ENCODE measurements at places on chromosomes 16 and 17.

DNA sequence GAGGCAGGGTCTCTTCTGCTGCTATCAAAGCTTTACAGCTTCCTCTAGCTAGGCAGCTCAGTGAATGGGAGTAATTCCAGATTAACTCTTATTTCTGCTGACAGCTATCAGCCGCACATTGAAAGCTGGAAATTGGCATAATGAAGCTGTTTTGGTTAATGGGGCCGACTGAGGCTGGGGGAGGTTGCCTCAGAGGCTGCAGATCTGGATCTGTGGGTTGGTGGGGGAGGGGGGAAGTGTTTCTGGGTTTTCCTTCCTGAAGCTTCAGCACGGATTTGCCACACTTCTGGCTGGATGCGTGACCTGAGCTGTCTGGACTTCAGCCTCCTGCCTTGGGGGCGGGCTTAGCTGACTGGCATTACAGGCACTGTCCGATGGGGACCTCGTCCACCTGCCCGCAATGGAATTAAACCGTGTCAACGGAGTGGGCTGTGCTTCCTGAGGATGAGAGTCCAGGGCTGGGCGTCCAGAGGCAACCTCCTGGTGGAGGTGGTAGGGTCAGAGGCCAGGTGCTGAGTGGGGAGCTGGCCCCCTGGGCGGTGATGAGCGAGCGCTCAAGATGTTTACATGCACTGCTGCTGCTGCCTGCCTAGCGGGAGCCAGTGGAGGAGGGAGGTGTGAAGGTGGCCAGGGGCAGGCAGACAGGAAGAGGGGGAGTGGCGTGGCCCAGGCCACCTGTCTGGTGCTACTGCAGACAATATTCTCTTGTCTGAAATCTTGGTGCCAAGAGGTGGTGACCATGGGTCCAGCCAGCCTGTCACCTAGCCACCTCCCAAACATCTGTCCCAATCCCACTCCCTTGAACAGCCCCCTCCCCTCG is 6.7 kb upstream of the ABCC3 start:
- no peak for DNase-seq

GRCh38 chr16:74291577-74292208 is 4.9 kb upstream of the PSMD7 start:
- no peak for DNase-seq

- no peak for DNase-seq
Measured at GRCh38 chr16:8026450-8026849, 563.9 kb downstream of the TMEM114 start.

- no peak for DNase-seq
Measured at GRCh38 chr16:8920645-8921346, 38.6 kb downstream of the LITAFD start.

DNA sequence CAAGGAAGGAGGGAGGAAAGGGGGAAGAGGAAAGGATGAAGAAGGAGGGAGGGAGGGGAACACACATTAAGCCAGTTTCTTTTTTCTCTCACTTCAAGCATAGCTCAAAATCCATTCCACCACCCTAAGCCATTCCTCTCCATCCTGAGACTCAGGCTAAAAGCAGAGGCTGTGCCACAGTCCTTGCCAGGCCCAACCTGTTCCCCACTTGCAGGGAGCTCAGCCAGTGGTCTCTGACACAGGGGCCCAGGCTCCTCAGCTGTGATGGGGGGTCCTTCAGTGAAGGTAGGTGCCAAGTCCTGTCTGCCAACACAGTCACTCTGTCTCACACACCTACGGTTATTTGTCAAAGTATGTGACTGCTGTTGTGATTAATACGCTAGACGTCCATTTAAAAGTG is 44.6 kb downstream of the SDK2 start:
- no peak for DNase-seq

GRCh38 chr17:1039511-1040215 is 42.7 kb downstream of the TIMM22 start:
- no peak for DNase-seq

DNA sequence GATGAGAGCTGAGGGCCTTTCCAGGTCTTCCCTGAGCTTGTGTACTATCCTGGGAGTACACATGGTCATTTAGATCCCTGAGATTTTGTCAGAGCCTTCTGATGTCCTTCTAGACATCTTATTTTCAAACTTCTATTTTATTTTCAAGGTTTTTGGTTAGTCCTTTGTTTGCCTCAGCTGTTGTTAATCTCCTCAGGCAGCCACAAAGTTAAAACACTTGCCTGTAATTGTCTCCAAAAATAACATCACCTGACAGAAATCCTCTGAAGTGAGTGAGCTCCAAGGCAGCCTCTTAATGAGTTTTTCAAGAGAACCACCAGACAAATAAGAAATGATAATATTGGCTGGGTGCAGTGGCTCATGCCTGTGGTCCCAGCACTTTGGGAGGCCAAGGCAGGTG is 43.8 kb upstream of the CPHXL start:
- no peak for DNase-seq

- DNase-seq = no peak
Measured at GRCh38 chr17:41504246-41504977, 1.0 kb downstream of the KRT13 start.

DNA sequence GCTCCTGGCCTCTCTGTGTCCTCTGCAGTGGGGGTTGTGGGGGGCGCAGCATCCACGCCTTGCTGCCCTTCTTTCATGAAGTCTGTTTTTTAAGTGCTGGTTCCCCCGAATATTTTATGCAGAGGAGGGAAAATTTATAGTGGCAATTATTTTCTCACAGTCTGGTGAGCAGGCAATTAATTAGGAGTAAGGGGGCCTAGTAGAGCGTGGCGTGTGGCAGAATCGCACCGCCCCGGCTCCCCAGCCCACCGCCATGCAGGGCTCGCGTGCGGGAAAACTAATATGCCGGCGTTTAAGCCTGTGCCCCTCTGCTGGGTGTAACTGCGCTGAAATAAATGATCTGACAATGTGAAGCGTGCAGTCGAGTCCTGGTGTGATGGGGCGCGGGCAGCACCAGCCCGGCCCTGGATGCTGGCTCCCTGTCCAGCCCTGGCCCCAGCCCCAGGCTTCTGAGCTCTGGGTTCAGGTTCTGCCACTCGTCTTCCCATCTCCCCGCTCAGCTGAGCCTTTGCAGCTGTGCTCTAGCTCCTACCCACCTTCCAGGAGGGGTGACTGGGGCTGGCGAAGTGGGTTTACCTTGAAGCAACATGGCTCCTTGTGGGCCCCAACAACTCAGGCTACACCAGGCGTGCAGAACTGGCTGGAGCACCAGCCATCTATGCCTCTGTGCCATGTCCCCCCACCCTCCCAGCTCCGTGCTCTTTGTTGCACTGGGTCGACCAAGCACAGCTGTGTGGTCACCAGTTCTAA is 13.8 kb downstream of the ENGASE start:
- DNase-seq = no peak

GRCh38 chr16:11742093-11742535 is 543 bp downstream of the TXNDC11 start:
- peak; percentile 19 for DNase-seq

DNA sequence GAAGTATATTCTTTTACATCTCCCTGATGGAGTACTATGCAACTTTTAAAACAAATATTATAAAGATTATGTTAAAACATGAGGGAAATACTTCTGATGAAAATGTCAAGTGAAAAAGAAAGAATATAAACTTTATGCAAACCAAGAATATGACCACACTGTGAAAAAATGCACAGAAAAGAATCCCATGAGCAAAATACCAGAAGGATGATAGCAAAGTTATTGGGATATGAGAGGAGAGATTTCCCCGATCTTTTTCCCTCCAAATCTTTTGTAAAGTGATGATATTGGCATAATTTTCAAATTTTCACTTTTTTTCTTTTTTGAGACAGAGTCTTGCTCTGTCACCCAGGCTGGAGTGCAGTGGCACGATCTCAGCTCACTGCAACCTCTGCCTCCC is 36.6 kb upstream of the SMURF2 start:
- no peak for DNase-seq

DNA sequence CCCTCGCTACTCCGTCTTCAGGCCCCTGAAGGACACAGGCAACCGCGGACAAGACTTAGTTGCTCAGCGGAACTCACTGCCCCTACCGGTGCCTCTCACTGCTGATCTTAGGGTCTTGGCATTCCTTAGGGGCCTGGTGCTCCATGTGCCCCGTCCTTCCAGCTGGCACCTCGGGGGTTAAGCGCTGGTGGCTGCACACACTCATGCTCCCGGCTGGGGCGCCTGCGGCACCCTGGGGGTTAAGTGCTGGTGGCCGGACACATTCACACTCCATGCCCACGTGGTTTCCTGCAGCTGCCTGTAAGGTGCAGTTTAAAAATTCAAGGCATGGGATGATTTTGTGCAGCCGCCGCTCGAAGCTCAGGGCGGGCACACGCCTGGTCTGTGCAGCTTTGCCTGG is 45.1 kb downstream of the BAIAP2 start:
- DNase-seq = no peak

- DNase-seq = no peak
Measured at GRCh38 chr16:414395-415169, 10.9 kb upstream of the RAB11FIP3 start.

DNA sequence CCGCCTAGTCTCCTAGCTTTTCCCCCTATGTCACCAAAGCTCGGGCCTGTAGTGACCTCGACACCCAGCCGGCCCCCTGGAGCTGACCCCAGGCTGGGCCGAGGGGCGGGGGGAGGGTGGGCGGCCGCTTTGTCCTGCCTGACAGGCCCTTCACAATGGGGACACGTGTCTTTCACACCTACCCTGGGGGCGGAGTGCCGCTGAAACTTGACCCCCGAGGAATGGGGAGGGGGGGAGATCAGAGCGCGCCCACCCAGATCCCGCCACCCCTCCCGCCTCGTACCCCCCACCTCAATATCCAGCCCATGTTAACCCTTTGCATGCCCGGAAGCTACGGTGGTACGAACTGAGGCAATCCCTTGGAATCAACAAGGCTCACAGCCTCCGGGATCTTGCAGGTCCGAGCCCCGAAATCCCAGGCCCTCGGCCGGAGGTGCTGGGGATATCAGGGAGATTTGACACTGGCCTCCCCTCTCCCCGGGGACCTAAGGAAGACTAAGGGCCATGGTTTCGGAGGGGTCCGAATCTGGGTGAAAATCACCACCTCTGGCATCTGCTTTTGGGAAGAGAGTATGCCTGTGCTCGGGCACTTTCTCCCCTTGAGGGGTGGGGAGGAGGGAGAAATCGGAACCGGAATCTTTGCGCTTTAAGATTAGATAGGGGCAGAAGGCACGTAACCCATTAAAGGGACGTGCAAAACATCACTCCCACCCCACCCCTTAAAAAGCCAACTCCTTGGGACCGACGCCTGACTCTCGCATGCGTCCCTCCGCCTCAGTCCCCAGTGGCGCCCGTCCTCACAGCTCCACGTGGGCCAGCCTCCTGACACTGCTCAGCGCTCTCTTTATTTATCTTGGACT is 2.6 kb downstream of the NOG start:
- no peak for DNase-seq

DNA sequence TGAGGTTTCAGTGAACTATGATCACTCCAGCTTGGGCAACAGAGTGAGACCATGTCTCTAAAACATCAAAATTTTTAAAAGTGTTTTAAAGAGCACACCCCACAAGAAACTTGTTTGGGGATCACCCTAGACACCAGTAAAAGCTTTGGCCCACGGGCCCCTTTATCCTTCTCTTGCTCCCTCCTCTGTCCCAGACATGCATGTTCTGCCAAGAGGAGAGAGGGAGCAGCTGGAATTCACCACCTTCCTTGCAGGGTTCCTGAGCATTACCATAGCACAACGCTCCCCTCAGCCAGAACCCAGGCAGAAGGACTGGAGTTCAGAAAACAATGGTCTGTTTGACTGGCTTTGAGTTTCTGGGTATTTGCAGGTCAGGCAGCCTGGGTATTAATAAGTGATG is 214.3 kb upstream of the CDH5 start:
- DNase-seq = no peak

DNA sequence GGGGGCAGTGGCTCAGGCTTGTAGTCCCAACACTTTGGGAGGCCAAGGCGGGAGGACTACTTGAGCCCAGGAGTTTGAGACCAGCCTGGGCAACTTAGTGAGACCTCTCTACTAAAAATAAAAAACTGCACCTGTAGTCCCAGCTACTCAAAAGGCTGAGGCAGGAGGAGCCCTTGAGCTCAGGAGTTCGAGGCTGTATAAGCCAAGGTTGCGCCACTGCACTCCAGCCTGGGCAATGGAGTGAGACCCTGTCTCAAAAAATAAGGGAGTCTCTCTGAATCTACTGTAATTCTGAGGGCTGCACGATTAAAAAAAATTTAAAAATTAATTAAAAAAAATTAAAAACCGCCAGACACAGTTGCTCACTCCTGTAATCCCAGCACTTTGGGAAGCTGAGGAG is 3.9 kb downstream of the COIL start:
- no peak for DNase-seq

DNA sequence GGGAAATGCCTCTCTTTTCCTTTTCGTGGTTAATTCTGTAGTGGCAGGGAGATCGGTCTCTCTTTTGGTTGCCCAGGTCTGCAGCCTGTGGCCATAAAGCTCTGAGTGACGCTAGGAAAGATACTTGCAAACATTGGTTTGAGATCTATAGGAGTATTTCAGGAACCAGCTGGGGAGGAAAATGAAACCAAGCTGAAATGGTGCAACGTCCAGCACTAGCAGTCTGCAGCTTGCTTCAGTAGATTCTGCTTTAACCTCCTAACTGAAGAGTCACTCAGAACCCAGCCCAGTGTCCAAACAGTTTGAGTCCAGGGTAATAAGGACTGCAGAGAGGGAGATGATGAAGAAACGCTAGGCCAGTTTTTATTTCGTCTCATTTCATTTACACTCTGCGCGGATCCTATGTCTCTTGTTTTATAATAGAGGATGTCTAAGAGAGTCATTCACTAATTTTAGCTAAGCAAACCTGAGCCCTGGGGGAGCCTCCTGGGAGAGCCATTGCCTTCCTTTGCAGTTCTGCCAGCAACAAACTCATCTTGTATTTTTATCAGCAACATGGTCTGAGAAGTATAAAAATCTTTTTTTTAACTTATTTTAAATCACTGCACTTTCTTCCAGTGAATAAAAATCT is 12.0 kb downstream of the SP2 start:
- DNase-seq = no peak

- no peak for DNase-seq
Measured at GRCh38 chr17:54626146-54626703, 274.4 kb upstream of the TOM1L1 start.

- DNase-seq = no peak
Measured at GRCh38 chr16:17149904-17150483, 320.8 kb downstream of the XYLT1 start.

- no peak for DNase-seq
Measured at GRCh38 chr17:10843811-10844210, 5.9 kb upstream of the PIRT start.

- no peak for DNase-seq
Measured at GRCh38 chr17:38435795-38436194, 7.5 kb downstream of the ARHGAP23 start.

DNA sequence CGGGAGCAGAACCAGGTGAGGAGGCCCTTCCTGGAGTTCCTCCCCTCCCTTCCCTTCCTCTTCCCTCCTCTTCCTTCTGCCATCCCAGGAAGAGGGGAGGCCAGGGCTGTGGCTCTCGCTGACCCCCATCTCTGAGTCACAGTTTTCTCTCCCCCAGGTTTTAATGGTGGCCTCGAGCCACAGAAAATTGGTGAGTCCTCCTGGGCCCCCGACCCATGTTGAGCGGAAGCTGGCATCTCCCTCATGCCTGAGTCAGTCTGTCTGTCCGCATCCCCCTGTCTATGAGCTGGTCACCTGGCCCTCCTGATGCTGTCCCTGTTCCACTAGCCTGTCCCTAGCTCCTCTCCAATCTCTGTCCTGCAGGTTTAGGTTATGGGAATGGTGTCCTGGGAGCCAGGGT is 12.8 kb upstream of the CLDN9 start:
- no peak for DNase-seq

- DNase-seq = no peak
Measured at GRCh38 chr16:14489460-14489859, 140.6 kb downstream of the PARN start.

GRCh38 chr17:30559656-30560055 is 82.4 kb downstream of the GOSR1 start:
- no peak for DNase-seq

GRCh38 chr16:3542601-3543373 is 34.4 kb downstream of the NLRC3 start:
- DNase-seq = no peak
